ENCODE measurements at places on chromosomes 2 and 18.

GRCh38 chr2:37568565-37568964, 102.9 kb downstream of the CDC42EP3 start:
- peak; percentile 19 for DNase-seq

GRCh38 chr2:47227532-47228279, 72.6 kb upstream of the STPG4 start:
- DNase-seq: peak; percentile 57

DNA sequence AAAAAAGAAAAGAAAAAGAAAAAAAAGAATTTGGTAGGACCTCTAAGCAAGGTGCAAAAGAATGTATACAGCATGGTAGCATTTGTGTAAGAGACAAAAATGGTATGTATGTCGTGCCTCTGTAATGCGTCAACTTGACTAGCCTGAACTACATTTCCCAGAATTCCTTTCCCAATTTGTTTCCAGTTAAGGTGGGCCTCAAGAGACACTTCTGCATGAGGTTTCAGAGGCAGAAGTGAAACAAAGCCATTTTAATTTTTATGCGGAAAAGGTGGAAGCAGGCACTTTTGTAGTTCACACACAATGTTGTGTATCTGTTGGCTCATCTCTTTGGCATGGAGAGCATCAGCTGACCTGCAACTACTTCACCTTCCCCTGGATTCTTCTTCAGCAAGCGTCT, 56.5 kb upstream of the PAPOLG start:
- DNase-seq: no peak

DNA sequence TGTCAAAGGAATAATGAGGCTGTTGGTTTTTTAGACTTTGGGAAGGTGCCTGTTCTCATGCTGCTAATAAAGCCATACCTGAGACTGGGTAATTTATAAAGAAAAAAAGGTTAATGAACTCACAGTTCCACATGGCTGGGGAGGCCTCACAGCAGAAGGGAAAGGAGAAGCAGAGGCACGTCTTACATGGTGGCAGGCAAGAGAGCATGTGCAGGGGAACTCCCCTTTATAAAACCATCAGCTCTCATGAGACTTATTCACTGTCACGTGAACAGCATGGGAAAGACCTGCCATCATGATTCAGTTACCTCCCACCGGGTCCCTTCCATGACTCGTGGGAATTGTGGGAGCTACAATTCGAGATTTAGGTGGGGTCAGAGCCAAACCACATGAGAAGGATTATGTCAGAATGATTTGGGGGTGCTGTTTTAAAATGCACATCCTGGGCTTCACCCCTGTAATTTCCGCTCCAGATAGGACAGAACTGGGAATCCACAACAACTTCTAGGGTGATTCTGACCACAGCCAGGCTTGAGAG, 37.8 kb downstream of the TCF7L1 start:
- no peak for DNase-seq

DNA sequence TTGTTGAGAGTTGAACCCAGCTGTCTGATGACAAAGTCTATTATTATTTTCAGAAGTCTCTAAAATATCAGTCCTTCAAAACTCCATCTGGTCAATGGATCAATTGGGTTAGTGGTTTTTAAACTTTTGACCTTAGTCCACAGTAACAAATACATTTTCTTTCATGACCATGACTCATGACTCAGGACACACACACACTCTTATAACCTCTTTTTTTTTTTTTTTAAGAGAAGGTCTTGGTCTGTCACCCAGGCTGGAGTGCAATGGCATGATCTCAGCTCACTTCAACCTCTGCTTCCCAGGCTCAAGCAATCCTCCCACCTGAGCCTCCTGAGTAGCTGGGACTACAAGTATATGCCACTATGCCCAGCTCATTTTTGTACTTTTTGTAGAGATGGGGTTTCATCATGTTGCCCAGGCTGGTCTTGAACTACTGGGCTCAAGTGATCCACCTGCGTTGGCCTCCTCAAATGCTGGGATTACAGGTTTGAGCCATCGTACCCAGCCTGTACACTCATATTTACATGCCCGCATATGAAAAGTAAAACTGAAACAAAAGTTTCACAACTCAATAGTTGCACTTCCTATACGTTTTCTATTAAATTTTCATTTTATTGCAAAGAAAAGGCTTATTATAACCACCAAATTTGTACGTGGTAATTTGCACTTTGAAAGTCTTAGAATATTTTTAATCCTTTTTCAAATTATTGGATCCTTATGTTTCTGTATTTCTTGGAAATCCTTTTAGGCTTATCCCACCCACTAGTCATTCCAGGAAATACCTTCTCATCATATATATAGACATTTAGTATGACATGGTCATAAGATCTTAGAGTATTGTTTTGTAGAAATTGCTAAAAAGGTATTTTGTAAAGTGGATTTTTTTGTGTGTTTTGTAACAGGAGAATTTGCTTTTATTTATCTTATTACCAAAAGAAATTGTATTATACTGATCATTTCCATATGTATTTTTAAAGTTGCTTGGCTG, 199.0 kb downstream of the LPIN1 start:
- no peak for DNase-seq

GRCh38 chr2:232236200-232236599, 142.4 kb upstream of the ALPP start:
- DNase-seq: no peak

GRCh38 chr2:23118313-23118712, 266.7 kb upstream of the KLHL29 start:
- no peak for DNase-seq

DNA sequence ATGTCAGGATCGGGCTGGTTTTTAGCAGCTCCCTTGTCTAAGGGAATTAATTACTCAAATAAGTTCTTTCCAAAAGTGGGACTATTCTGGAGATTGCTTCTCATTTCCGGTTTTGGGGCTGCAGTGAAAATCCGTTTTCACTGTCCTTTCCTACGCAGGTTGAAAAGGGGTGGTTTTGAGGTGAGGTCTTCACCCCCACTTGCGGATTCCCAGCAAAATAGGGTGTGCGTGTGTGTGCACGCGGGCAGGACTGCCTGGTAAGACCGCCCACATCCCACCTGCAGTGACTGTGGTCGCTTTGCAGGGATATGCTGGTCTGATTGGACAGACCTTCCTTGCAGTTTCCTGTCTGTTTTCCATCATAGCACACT, 472 bp upstream of the PLEKHM3 start:
- DNase-seq: no peak

- no peak for DNase-seq
Observed at GRCh38 chr2:232219496-232219870, 159.1 kb upstream of the ALPP start.

DNA sequence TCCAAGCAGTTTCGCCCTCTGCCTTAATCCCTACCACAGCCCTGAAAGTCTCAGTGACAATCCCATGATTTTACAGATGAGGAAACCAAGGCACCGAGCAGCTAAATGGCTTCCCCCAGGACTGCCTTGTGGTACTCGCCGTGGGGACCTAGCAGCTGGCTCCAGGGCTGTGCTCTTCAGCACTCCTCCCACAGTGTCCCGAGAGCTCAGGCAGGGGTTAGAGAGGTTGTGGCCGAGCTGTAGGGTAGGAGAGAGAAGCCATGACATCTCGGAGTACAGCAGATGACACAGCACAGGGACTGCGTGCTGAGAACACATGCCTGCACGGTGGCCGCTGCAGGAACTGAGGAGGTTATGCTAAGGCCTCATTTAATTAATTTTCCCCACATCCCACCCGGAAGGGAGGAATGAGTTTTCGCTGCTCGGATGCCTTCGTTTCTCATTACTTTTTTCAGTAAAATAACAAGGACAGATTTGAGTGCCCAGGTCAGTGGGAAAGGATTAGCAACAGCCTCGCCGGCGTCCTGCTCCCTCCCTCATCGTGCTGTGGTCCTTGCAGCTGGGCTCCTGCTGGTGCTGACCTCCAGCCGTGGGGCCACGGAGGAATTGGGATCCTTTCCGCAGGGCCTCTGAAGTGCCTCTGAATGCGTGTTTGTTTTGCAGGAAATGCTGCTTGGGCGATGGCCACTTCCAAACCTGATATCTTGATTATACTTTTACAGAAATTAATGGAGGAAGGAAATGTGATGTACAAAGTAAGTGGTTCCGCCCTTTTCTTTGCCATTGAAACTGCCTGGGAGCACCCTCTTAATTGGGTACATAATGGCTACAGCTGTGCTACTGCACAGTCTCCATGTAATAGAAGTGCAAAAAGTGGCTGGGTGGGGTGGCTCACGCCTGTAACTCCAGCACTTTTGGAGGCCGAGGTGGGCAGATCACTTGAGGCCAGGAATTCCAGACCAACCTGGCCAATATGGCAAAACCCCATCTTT, 61.2 kb downstream of the WDSUB1 start:
- no peak for DNase-seq

GRCh38 chr2:168560817-168561499, 104.9 kb downstream of the CERS6 start:
- no peak for DNase-seq

GRCh38 chr2:197141702-197142473, 168.7 kb downstream of the ANKRD44 start:
- DNase-seq: no peak

DNA sequence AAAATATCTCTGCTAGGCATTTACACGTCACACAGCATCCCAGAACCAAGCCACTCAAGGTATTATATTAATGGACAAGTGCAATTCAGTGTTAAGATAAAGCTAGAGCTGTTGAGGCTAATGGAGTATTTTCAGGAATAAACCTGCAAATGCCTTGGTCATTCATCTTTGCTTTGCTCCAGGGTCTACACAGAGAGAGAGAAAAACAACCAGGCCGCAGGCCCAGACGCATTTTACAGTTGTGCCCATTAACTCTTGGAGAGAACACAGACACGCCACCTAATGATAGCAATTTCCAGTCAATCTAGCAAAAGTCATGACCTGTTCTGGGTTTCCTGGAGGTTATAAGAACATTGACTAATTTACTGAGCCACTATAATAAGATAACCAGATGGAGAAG, 829.3 kb downstream of the LRRTM4 start:
- DNase-seq: no peak

GRCh38 chr18:78993014-78993926, 13.7 kb downstream of the SALL3 start:
- DNase-seq: no peak

GRCh38 chr2:86221066-86221684, 21.9 kb downstream of the MRPL35 start:
- DNase-seq: peak; percentile 80

DNA sequence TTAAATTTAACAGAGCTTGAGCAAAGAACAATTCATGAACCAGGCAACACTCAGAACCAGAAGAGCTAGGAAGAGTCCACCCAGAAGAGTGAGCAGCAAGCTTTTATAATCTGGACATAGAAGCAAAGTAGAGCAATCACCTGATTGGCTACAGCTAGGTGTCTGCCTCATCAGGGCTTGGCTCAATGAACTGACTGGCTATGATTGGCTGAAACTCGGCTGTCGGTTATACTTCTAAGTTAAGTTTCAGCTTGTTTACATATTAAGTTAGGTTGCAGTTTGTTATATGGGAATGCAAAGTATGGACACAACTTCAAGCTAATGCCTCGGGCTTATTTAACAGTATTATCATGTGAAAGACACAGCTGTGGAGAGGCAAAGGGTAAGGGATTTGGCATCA, 63.2 kb upstream of the NABP1 start:
- DNase-seq: no peak

- DNase-seq: no peak
Observed at GRCh38 chr2:221203125-221203524, 369.0 kb downstream of the EPHA4 start.

DNA sequence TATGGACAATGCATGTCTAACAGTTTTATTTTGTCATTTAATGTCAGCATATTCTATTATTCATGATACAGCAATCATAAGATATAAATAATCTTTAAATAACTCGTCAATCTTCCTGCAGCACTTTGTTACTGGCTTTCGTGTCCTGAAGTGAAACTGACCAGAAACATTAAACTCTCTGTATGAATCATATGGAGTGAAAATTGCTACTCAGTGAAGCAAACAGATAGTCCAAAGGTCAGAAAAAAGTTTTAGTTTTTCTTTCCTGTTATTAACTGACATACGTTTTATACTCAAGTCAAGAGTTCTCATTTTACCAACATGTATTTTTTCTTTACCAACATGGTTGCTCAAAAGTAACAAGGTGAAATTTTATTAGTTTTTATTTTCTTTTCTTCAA, 106.8 kb upstream of the GALNT5 start:
- no peak for DNase-seq

Data from hematopoietic multipotent progenitor cell treated with erythropoietin and hydrocortisone succinate and interleukin-3 and kit ligand, for 8 days (in vitro differentiated cells).